ENCODE measurements at places on chromosomes 1 and 21. TPM values are rescaled to one million over a fixed set of nuclear protein-coding genes. Genes with fewer than 3 reads are reported as not detected.
A peak's percentile ranks its signal among the peaks of the same experiment; 100 is the strongest.

CYB5RL gene
- 10.0 TPM for polyA plus RNA-seq

LCE3E gene
- not detected for polyA plus RNA-seq

C1orf53 gene
- polyA plus RNA-seq = 1.9 TPM

LIN28A gene
- 0.15 TPM for polyA plus RNA-seq

DNA sequence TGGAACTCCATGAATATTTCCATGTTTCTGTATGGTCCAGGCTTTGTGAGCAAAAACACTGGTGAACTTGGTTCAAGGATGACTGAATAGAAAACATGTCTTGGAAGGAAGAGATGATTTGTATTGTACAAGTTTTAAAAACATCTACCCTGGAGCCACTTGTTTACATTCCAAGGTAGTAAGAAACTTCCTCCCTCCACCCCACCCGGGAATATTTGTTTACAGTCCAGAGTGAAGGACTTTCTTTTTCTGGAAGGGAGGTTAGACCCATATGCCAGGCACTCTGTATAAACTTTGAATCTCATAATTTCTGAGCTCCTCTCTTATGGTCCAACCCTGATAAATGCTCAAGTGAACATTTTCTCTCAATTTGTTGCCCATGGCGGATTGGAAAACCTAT is 323.3 kb upstream of the LYPLAL1 start:
- no peak for DNase-seq

- DNase-seq = no peak
Observed at GRCh38 chr1:227885648-227886502, 61.9 kb downstream of the WNT9A start.

DNA sequence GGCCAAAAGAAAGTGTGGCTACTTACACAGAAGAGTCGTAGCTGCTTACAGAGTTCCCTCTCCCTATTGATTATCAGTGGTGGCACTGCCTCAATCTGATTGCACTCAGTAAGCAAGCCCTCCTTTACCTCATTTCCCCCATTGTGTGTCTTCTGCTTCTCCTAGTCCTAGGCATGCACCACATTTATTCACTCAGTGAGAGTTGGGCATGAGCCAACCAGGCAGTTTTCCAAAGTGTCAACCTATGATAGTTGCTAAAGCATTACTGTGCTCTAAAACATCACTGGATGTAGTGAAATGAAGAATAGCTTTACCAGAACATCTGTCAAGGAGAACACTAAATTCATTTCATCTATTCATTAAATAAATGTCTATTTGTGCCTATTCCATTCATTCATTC is 19.3 kb downstream of the GJA5 start:
- DNase-seq = no peak

DNA sequence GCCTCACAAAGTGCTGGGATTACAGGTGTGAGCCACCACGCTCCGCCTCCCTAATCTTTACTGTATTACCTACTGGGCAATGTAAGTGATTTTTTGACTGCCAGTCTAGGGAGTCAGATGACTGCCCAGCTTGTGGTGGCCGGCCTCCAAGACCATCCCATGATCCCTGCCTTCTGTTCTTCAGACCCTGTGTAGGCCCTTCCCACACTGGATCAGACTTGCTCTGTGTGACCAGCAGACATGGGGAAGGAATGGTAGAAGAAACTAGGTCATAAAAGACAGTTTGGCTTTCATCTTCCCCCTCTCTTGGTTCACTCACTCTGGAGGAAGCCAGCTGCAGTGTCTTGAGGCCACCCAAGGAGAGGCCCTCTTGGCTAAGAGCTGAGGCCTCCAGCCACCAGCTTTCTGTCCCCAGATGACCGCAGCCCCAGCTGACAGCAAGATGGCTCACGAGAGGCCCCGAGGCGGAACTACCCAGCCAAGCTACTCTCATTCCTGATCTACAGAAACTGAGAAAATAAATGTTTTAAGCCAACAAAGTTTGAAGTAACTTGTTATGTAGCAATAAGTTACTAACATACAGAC is 14.5 kb upstream of the CBR3 start:
- DNase-seq = no peak

GRCh38 chr1:193278968-193279367 is 92.6 kb upstream of the B3GALT2 start:
- no peak for DNase-seq

DNA sequence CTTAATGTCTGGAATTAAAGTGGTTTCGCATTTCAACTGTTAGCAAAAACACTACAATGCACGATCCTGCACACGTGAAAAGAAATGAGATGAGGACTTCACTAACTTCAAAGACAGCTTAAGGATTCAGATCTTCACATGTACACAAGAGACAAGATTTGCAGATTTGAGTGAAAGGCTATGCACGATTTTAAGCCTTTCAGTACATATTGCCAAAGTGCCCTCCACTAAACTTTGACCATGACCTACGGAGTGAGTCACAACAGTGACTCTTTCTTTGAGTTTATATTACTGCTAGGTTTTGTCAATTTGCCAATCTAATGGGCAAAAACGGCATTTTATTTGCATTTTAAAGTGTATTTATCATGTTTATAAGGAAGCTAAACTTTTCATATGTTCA is 41.2 kb upstream of the CR1L start:
- no peak for DNase-seq

- peak; percentile 24 for DNase-seq
Observed at GRCh38 chr1:111515291-111516004, 12.0 kb upstream of the ADORA3 start.

DNA sequence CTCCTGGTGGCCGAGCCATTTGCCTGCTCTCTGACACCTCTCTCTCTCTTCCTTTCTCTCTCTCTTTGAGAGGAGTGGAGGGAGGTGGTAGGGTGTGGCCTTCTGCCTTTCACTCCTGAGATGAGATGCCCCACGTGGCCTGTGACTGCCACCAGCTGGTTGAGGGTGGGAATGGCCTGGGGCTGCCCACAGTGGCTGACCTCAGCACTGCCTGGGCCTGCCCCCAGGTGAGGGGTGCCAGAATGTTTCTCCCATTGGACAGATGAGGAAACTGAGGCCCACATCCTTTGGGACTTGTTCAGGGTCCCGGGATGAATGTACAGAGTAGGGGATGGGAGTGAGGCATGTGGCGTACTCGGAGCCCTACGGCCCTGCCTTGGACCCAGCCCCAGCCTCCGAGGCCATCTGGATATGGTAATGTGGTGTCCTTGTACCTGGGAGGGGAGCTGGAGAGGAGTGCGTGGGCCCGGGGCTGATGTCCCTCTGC is 12.7 kb upstream of the C1orf167 start:
- DNase-seq = no peak

DNA sequence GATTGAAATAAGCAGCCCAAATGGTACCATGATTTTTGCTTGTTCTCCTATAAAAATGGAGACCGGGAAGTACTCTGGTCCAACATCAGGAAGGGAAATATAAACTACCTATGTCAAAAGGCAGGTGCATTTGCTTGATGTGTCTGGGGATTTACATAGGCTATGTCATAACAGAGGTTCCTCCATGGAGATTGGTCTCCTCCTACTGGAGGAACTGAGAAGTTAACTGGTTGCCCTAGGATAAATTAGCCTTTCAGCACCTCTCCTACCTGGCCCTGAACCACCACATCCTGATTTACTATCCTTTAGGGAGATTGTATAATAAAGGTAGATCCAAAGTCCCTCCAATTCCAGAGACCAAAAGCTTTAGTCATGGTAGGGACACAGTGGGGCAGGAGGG is 1109.3 kb upstream of the B3GALT2 start:
- DNase-seq = peak; percentile 35

- DNase-seq = peak; percentile 67
Observed at GRCh38 chr1:169483500-169483966, 2.2 kb downstream of the SLC19A2 start.
